Iris pigment epithelial cell (primary cell): ENCODE measurements at places on chromosomes 6 and 20.

- DNase-seq: peak; percentile 96
Observed at GRCh38 chr6:31664790-31665500, at the start of gene GPANK1. GPANK1 (minus strand) TSS chr6:31664997; CDS start chr6:31664478, 519 bp downstream.

GRCh38 chr6:111553580-111553979, 52.1 kb downstream of the TRAF3IP2 start:
- no peak for DNase-seq

DNA sequence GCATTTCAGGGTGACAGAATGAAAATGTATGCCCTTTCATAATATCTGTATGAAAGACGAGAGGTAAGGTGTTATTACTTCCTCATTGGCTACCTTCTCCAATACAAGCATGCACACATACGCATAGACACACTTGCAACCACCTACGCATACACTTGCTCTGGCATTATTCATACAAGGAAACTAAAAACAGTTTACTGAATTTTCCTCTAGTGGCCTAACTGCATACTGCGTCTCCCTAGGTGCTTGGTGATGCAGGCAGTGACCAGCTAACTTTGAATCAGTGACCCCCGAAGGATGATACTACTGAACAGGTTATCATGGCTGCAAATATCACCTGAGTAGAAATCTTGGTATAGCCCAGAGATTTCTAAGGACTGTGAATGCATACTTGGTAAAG, 593.1 kb downstream of the PKHD1 start:
- DNase-seq: no peak

- no peak for DNase-seq
Observed at GRCh38 chr20:53122853-53123252, 150.7 kb downstream of the TSHZ2 start.

GRCh38 chr6:132003516-132004178, 52.5 kb upstream of the CCN2 start:
- DNase-seq: no peak

DNA sequence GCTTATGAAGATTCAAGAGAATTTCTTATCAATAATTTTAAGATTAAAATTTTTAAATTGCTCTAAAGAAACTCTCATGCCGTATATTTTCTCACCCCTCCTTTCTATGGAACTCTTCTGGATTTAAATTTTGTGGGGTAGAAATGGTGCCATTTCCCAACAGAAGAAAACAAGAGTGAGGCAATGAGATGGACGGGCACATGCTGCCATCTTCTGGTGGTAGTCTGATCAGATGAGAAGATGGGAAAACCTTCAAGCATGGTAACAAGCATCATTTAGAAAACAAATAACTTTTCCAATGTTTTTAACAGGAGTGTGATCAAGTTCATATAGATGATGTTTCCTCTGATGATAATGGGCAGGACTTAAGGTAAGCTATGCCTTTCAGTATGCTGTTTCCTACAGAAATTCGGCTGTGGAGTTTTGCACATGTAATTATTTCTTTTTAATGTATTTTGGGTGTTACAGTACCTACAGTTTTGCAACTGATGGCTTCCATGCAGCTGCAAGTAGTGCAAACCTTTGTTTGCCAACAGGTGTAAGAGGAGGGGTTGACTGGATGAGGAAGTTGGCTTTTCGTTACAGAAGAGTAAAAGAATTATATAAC, 271.4 kb downstream of the EYA4 start:
- peak; percentile 55 for DNase-seq

DNA sequence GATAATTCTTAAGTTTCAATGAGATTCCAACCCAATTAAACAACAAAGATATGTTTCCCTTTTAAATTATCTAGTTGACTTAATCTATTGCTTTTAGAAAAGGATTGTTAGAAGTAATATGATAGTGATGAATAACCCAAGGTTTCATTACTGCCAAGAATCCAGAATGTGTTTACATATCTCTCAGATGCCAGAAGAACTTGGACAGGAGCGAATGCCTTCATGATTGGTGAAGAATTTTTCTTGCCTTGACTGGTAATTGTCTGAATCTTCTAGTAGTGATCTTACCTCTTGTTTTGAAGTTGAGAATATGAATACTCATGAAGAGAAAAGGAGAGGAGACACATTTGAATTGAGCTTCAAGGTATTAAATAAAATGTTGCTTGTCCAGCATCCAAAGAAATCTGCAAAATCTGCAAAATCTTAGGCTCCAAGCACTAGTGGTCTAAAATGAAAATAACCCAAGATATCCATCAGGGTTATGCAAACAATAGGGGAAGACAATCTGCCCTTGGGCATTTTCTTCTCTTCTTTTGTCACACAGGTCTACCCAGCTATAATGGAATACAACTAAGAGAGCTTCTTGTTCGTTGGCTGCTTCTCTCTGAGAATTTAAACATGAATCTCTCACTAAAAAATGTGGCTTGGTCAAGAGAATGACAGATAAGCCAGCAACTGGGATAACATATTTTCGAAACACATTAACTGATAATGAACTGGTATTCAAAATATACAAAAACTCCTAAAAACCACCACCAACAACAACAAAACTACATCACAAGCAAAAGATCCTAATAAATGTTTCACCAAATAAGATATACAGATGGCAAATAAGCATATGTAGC, 928.9 kb downstream of the EYS start:
- DNase-seq: peak; percentile 89

DNA sequence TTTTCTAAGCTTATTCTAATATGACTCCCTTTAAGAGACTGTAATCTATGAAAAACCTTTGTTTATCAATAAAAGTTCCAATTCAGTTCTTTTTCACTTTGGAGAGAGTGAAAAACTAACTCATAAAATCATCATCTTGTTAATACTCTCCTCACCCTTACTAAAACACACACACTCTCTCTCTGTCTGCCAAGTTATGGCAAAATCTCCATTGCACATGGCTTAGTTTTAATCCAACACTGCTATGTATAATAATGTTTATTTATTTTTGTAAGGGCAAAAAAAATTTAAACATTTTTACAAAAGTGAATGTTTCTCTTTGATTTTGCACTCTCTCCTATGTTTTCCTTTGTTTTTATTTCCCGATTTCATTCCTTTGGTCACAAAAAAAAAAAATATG, 253.2 kb downstream of the BMP7 start:
- no peak for DNase-seq

DNA sequence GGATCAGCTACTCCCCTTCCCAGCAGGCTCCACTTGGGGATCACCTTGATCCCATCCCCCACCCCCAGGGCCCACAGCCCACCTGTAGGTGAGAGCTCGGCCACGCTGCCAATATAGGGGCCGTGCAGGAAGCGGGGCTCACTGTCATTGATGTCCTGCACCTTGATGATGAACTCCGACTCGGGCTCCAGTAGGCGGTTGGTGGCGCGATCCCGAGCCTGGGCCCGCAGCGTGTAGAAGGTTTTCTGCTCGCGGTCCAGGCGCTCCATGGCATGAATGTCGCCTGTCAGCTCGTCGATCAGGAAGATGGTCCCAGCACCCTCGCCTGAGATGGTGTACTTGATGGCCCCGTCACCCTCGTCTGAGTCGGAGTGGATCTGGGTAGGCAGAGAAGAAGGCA, 67.4 kb downstream of the CDH22 start:
- DNase-seq: no peak

DNA sequence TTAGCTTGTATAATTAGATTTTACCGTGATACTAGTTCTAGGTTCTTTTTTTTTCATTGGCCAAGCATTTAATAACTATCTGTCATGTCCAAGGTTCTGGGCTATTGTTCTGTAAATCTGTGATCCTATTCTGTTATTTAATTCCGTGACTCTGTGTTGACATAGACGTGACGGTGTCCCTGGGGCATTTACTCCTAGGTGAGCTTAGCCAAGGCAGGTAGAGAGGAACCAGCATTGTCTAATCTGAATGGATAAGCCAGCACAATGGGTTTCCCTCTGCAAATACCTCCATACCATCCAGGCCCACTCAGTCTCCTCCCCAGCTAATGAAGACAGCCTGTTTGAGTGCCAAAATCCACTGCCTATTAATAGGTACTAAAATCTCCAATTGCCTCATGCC, 8.9 kb upstream of the CDSN start:
- no peak for DNase-seq

GRCh38 chr20:62409931-62410745, 3.1 kb upstream of the CABLES2 start:
- DNase-seq: peak; percentile 23
